Activated CD4-positive, alpha-beta T cell treated with anti-CD3 and anti-CD28 coated beads for 1 hour (primary cell): ENCODE measurements at places on chromosomes 12 and 14.

DNA sequence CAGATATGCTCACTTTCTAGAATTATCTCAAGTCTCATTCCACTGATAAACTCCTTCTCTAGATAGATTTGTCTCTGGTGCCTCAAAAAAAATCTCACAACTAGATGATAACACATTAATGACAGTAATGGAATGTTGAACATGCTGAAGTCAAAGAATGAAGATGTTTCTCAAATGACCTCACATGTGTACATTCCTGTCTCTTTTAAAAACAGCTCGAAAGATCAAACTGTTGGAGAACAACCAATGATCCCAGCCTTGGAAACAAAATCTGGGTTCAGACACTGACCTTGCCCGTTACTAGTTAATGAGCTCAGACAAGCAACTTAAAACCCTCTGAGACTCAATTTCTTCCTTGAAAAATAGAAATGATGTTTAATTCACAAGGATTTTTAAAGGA, 44.7 kb upstream of the KCNJ8 start:
- DNase-seq: no peak

DNA sequence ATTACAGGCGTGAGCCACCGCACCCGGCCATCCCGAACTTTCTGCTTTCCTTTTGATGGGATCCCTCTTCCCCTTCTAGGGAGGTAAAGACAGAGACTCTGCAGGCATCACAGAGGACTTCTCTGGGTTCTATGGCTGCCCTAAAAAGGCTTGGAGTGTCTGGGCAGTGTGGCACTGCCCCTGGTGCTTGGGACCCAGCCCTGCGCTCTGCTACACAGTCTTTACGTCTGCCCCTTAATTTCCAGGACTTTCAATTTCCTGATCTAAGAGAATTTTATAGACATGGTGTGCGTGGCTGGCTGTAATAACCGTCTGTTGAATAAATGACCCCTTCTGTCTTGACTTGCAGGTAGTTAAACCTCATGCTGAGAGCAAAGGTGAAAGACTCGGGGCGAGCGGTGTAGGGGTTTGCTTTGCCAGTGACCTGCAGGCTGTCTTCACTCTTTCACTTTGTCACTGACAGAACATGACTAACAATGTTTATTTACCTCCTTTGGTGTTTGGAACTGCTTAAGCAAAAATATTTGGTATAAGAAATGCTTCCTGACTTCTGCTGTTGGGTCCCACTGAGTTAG, 110.9 kb upstream of the MAP1LC3B2 start:
- no peak for DNase-seq

DNA sequence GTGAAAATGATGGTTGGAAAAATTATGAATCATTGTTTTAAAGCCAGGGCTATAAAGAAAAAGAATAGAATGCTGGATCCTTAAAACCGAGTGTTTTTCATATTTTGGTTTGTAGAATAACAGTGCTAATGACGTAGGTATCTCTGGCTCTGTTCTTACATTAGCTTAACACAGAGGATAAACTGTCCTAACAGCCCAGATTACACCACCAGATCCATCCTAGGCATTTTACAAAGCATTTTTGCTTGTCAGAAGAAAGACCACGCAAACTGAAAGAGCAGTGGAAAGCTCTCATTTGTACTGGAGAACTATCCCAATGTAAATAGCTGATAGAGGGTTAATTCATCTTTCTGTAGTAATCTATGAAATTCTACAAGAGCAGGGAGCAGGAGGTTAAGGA, 13.6 kb downstream of the IFT81 start:
- no peak for DNase-seq

GRCh38 chr14:93212432-93212831, 5.4 kb downstream of the UBR7 start:
- no peak for DNase-seq

DNA sequence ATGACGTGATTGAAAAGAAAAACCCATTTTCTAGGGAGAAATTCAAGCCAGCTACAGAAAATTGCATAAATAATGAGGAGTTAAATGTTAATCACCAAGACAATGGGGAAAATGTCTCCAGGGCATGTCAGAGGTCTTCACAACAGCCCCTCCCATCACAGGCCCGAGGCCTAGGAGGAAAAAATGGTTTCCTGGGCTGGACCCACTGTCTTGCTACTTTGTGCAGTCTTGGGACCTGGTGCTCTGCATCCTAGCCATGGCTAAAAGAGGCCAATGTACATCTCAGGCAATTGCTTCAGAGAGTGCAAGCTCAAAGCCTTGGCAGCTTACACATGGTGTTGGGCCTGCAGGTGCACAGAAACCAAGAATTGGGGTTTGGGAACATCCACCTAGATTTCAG, 65.3 kb downstream of the TUNAR start:
- DNase-seq: no peak

DNA sequence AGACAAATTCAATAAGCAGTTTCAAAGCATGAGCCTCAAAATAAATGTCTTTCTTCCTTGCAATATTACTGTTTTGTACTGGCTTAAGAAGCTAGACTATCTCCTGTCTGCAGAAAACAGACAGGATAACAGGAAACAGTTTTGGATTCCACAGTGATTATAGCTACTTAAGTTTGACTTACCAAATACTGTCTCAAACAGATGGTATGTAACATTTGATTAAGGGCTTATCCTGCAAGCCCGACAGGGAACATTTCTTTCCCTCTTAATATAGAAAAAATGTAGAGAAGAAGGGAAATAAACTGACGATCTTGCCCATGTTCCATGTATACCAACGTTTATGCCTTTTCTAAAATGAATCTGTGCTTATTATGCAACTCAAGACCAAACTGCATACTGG, 179.9 kb upstream of the EEA1 start:
- no peak for DNase-seq

DNA sequence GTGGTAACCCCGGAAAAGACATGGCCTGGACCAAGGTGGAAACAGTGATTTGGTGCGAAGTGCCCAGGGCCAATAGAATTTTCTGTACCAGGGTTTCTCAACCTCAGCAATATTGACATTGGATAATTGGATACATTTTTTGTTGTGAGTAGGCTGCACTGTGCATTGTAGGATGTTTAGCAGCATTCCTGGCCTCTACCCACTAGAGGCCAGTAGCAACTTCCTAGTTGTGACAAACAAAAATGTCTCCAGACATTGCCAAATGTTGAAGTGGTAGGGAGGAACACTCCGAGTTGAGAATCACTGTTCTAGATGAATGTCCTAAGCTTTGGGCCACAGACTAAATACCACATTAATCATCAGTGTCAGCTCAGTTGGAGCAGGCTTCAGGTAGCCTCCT, 6.2 kb upstream of the CGRRF1 start:
- DNase-seq: no peak

DNA sequence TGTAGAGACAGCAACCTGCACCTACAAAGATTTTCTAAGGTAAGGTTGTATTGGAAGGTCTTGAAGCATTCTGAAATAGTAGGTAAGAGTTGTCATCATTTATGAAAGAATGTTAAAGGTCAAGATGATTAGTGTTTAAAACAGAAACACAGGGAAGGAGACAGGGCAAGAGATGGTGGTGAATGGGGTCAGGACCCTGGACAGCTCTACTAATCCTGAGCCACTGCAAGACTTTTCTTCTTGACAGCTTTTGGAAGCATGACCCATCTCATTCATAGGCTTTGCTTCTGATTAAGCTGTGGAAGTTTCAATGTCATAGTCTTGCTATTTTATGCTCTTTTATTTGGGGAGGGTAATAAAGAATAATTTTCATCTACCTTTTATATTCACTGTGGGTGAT, 75.5 kb upstream of the CAND1 start:
- DNase-seq: no peak

DNA sequence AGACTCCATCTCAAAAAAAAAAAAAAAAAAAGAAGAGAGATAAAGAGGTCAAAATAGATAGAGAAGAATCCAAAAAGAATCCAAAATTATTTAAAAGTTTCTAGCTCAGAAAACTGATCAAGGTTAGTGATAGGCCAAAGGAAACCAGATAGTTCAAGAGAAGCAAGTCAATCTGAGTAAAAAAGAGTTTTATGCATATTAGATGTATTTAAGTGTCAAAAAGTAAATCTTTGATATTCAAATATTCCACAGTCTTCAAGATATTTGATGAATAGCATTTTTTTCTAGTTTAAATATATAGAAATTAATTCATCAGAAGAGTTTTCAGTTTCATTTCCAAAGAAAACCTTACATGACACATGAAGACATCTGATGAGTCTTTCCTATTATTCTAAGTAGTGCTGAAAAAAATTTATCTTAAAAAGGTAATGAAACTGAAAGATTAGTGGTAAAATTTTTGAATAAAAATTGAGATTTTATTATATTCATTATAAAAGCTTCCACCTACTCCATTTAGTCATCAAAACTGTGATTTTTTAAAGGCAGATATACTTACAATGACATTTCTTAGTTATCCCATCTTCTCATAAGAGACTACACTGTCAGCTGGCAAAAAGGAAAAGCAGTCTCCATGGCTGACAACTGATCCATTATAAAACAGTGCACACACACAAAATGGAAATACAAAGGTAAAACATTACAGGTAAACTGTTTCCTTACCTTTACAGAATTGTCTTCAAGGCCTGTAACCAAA, 68.6 kb downstream of the RPS6KA5 start:
- DNase-seq: no peak

DNA sequence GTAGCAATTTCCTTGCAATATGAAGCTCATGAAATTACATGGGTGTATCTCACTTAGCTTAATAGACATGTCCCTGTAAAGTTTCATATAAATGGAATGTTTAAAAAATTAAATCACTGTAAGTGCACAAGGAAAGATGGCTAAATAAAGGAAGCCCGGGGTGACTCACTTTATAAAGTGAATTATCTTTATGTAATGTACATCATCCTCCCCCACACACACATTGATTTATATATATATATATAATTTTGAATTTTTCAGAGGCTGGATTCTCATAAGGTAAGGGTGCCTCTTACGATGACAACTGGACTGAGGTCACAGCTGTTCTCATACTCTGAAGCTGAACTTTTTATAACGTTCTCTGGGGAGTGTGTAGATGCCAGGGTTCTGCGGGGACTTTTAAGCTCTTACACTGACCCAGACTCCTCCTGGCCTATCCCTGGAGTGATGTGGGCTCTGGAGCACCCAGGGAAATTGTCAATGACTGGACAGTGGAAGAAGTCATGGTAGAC, 108.7 kb upstream of the HIF1A start:
- DNase-seq: no peak

DNA sequence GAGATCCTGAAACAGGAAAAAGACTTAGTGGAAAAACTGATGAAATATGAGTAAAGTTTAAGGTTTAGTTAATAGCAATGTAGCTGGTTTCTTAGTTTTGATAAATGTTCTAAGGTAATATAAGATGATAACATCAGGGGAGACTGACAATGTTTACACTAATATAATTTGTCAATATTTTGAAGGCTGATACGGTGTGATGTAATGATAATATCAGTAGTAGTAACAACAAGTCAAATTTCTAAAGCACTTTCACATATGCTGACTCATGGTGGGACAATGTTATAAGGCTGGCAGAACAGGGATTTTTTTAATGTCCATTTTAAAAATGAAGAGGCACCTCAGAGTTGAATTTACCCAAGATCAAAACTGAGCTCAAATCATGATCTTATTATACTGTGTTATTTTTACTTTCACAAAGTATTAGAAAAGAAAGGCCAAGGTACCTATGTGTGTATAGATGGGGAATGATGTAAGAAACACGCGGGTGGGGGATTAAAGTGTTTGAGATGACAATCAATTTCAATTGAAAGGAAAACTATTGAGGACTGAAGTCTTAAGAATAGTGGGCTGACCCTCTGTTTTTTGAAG, 2.4 kb upstream of the FLRT2 start:
- no peak for DNase-seq

- no peak for DNase-seq
Observed at GRCh38 chr14:56860441-56860840, 50.2 kb upstream of the OTX2 start.

DNA sequence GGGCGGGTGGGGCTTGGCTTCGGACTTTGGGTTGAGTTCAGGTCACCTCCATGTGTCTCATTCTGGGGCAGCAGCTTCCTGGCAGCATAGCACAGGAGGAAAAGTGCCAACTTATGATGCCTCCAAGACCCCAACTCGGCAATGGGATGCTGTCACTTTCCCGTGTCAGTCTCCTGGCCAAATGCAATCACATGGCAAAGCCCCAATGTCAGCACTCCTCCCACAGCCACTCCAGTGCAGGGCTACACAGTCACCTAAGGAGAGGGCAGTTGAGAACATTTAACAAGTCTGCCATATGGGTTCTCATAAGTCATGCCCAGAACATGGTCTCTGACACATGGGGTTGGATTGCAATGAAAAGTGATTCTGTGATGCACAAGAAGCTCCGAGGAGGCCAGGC, 26.7 kb downstream of the ELK3 start:
- no peak for DNase-seq

DNA sequence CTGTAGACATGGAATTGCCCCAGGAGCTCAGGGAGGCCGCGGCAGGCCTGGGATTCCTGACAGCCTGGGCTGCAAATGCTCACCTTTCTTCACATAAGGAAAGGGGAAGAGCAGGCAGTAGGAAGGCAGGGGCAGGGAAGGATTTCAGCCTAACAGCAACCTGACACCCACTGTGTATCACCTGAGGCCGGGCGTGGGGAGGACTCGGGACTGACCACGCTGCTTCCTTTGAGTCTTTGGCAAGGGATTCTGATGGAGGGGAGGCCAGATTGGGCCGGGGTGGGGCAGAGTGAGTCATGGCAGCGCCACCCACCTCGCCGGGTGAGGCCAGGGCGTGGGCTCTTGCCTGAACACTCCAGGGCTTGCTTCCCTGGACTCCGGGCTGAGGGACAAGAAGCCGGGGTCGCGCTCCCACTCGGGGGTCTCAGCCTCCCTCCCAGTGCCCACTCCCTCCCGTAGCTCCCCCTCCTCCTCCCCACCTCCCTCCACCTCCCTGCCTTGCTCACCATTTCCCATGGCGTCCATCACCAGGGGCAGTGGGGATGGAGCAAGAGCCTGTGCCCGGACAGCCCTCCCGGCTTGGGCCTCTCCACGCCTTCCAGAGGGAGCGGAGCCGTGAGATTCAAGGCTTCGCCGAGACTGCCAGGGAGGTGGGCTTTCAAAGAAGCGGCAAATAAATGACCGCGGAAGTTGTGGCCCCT, 247.9 kb upstream of the RTL1 start:
- DNase-seq: no peak

GRCh38 chr14:66859063-66859671, 330.1 kb upstream of the GARIN2 start:
- no peak for DNase-seq

DNA sequence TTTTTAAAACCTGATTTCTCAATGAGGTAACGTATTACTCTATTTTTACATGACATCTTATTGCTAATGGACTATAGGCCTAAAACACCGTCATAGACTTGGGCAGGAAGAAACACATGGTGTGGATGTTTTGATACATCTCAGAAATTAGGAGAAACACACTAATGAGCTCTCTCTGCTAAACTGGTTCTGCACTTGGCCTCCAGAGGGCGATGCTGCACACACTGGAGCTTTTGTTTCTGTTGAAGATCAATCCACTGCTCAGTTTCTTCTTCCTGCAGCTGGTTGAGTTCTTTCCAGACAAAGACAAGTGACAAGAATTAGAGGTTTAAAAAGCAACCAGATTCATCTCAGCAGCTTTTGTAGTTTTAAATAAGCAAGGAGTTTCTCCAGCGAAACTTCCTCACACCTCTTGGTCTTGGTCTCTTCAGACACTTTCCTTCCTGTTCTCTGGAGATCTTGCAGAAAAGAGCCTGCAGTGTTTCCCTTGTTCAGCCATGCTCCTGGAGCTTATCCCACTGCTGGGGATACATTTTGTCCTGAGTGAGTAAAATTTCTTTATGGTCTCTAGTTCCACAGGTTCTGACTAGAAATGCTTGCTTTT, 178.5 kb upstream of the OR4E1 start:
- DNase-seq: peak; percentile 57

GRCh38 chr14:104172880-104173279, 34.5 kb downstream of the KIF26A start:
- no peak for DNase-seq
